Breast epithelium (tissue), 4 donors: ENCODE measurements at places on chromosomes 7 and 10.

GRCh38 chr10:43440463-43441134, 3.7 kb downstream of the ZNF487 start:
- no peak for DNase-seq

DNA sequence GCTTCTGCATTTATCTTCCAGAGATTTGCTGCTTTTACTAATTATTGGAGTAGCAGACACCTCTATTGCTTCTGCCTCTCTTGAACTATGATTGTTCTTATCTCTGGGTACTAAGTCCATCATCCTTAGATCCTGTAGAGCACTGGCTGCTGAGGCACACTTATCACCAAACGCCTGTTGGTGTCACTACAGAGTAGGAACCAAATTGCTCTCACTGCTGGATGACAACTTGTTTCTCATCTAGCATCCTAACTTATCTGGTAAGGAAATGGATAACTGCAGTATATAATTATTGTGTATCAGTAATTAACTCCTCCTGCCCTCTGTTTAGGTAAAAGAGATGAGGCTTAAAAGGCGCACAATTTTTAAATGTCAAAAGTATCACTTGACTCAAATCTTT, 1059.4 kb downstream of the NRG3 start:
- DNase-seq, result no peak

DNA sequence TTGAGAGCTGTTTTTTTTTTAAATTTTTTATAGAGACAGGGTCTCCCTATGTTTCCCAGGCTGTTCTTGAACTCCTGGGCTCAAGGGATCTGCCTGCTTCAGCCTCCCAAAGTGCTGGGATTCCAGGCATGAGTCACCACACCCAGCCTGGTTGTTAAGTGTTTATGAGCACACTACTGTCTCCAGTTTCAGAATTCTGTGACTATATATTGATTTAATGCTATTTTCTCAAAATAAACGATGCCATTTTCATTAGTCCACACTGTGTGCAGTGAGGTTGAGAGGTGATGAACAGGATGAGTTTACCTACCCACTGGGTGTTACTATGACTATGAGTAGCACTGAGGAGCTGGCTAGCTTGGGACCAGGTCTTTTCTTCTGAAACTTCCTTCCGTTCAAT, 110.9 kb upstream of the FAM180A start:
- DNase-seq, result no peak

DNA sequence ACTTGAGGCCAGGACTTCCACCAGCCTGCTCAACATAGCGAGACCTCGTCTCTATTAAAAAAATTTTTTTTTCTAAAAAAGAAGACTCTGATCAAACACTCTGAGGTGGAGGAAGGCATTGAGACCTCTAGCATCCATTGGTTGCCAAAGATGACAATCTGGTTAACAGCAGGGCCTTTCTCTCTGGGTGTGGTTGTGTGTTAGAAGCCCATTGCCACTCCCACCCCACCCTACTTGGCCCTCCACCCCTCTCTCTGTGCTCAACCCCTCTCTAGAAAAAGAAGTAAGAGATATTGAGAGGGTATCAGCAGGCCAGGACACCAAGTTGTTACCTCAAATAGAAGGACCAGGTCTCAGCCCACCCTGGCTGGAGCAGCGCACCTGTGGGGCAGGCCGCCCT, 57.4 kb upstream of the MXI1 start:
- no peak for DNase-seq

DNA sequence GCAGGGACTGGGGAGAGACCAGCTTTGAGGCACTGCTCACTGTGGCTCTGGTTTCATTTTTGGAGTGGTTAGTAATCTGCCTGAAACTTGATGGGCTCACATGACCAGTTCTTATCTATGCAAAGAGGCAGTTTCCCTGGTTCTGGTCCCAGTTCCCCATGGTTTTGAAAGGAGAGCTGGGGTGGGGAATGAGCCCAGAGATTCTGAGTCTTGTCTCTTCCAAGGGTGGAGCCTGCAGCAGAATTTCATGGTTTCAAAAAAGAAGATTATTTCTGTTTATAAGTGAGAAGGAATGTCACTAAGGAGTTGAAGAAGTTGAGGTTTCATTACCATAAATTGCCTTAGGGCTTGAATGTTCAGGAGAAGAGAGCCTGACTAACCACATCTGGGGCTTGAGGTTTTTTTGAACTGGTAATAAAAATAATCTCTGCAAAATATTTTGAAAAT, 190.2 kb upstream of the HABP2 start:
- peak; percentile 30 for DNase-seq

GRCh38 chr7:19964246-19964645, 190.8 kb upstream of the TMEM196 start:
- no peak for DNase-seq

- DNase-seq, result no peak
Measured at GRCh38 chr10:47329855-47330254, 7.6 kb downstream of the GDF2 start.

DNA sequence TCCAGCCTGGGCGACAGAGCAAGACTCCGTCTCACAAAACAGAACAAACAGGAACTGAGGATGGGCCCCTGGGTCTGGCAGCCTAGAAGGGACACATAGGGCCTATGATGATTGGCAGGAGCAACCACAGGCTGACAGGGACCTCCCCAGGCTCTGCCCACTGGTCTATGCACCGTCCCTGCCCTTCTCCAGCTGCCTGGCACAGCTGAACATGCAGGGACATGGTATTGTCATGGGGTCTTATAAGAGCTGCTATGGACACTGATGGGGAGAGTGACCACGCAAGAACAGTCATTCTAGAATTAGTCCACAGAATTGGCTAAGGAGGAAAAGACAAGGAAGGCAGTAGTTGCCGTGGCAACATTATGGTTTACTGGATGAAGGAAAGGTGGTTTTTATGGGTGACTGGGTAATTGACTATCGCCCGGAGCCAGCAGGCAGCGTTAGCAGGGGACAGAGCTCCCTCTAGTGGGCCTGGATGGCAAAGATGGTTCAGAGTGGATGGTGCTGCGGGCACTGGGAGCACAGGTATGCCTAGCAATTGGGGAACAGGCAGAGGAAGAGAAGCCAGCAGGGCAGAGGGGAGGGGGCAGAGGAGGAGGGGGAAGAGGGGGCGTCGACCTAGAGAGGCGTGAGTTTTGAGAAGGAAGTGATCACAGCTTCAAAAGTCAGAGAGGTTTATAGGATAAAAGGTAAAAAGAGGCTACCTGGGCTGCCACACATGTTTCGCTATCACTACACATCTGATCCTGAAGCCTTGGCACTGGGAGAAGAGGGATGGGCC, 7.8 kb upstream of the TRIM56 start:
- peak; percentile 79 for DNase-seq

DNA sequence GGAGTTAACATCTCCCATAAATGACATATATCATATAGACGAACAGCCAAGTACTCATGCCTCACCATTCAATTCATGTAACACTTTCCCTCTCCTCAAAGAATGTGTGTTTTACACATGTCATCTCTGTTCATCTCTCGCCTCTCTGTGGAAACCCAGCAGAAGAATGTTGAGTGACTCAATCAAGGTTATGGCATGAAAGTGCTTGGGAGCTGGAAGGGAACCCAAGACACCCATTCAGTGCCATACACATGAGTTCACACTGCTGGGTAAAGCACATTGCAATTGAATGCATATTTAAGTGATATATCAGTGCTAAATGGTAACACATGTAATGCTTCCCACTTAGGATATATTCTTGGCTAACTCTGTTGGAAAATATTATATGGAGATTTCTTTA, 322.9 kb downstream of the PTEN start:
- DNase-seq, result no peak

DNA sequence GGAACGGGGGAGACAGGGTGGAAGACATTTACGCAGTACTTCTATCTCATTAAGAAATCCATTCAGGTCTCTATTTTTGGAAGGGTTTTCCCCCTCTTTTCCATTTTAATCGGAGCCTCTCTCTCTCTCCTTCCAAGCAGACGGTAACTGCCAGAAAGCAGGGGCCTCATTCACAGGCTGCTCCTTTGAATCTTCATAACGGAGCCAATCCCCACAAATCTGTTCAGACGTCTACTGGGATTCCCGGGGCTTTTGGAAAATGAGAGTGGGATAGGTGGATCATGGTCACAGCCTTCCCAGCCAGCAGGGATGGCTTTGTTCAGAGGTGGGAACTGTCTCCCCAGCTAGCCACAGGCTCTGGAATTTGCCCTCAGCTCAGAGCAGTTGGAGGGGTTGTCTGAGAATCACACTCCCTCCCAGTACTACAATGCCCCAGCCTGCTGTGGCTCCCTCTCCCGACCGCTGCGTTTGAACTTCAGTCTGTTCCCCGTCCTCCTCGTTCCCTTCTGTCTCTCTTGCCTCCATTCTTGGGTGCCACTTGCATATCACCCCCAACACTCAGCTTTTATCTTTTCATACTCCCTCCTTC, 413.6 kb downstream of the PLXNA4 start:
- DNase-seq, result no peak

DNA sequence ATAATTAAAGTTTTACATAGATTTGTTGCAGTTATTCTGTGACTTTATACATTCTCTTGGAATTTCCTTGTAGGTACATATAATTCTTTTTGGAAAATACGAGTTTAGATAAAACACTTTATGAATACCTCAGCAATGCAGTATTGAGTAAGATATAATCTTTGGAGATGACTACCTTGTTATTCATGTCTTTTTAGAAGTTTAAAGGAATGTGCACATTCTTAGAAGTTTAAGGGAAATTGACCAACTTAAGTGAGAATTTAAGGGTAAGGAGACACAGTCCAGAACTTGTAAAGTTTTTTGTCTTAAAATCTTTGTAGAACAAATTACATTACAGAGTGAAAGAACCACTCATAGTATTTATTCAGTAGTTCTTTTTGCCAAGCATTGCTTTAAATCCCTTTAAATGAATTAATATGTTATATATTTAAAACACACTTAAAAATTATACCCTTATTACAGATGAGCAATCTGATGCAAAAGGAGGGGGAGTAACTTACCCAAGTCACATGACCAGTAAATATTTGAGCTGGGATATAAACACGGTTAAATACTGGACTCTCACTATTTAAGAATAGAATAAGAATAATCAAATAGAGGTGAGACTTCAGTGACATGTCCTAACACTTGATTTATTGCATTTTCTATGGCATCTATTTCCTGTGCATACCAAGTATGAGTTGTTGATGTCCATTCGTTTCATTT, 139.5 kb upstream of the FERD3L start:
- no peak for DNase-seq

- no peak for DNase-seq
Measured at GRCh38 chr10:557792-558328, 131.6 kb downstream of the DIP2C start.

DNA sequence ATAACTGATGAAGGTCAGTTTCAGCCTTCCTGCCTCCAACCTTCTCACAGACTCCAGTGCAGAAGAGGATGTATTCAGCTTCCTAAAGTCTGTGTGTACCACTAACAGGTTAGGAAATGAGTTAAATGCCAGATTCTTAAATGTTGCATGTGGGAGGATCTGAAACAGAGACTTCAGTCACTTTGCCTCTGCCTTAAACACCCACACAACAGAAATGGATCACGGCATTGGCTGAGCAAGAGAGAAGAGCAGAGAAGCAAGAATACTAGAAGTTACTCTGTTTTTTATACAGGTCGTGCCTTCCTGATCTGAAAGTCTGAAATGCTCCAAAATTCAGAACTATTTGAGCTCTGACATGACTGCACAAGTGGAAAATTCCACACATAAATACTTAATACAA, 98.9 kb upstream of the ARHGAP21 start:
- no peak for DNase-seq

DNA sequence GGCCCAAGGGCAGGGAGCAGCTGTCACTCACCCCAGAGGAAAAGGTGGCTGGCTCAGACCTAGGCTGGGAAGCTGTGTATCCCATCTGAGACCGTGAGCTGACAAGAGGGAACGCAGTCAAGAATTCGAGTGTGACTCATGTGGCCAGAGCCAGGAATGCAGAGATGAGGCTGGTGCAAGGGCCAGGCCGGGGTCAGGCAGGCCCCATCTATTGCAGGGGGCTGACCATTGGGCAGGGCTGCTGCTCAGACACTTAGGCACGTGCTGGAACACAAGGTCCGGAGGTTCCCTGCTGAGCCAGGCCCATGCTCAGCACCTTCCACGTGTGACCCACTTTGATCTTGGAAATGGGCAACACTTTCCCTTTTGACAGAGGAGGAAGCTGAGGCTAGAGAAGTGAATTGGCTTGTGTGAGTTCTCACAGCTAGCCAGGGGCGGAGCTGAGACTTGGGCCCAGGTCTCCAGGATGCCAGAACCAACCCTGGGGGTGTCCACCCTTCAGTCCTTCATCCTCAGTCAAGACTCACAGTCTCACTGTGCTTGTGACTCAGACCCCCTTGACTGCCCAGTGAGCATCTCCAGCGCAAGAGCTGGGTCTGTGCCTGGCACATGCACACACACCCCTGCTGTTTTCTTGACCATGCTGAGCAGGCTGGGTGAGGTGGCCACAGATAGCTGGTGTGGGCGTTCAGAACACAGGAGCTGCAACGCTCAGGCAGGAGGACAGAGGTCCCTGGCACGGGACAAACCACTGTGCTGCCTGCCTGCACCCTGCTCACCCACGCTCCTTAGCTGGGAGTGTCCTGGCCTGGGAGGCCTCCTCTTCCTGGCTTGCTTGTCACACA, 47.6 kb upstream of the PPIF start:
- no peak for DNase-seq

DNA sequence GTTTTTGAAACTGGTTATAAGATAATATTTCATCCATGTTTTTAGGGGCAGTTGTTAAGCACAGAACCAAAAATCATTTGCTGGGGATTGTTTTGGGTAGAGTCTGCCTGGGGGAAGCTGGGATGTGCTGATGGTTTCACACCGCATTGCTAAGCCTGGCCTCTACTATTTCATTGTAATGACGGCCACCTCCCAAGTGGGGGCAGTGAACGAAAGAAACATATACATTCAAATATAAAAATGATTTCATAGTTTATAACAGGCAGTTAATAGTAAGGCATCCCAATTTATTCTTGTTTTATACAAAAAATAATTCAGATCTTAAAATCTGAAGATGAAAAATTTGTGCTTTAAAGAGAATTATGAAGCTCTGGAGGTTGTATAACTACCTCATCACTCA, 750.8 kb downstream of the REEP3 start:
- DNase-seq, result no peak

DNA sequence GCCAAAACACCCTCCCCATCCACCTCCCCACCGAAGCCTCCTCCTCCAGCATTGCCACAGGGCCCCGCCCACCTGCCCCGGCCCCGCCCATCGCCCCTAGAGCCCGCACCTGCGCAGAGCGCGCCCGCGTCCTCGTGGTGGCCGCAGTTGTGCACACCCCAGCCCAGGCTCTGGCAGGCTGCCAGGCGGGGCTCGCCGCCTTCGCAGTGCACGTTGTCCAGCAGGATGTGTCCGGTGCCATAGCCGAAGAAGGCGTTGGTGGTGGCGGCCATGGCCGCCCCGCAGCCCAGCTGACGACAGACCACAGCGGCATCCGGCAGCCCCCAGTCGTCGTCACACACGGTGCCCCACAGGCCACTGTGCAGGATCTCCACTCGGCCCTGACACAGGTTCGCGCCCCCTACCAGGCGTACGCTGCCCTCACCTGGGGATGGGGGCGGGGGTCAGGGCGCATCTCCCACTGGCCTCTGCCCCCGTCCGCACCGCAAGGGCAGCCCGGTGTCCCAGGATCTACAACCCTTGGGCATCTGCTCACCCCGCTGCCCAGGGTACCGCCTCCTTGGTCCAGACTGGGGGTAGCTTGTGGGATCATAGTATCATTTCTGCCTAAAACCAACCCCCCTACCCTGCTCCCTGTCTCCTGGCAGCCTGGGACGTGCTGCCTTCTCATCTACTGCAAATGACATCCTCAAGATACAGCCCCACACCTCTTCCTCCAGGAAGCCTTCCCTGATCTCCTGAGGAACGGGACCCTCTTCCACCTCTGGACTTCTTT, 11.9 kb downstream of the SSC4D start:
- DNase-seq, result peak; percentile 67

GRCh38 chr7:90401989-90402388, 1.3 kb upstream of the CLDN12 start:
- DNase-seq, result no peak
